Left lobe of liver (tissue), 2 donors: ENCODE measurements at places on chromosomes 5 and 9. TPM values are rescaled to one million over a fixed set of nuclear protein-coding genes. Genes with fewer than 3 reads are reported as not detected.

IL5 gene
- not detected for total RNA-seq

F12 gene
- total RNA-seq: 292 TPM

PCDHGA11 gene
- total RNA-seq: 0.68 TPM

GABBR2 gene
- not detected for total RNA-seq

C9orf43 gene
- 0.96 TPM for total RNA-seq

NDST1 gene
- total RNA-seq: 63.7 TPM

TRIM7 gene
- total RNA-seq: 0.23 TPM

LMBRD2 gene
- 8.9 TPM for total RNA-seq

PALM2AKAP2 gene
- total RNA-seq: 32.1 TPM

IL4 gene
- not detected for total RNA-seq

- DNase-seq: no peak
Measured at GRCh38 chr5:19534751-19535150, 453.2 kb downstream of the CDH18 start.

DNA sequence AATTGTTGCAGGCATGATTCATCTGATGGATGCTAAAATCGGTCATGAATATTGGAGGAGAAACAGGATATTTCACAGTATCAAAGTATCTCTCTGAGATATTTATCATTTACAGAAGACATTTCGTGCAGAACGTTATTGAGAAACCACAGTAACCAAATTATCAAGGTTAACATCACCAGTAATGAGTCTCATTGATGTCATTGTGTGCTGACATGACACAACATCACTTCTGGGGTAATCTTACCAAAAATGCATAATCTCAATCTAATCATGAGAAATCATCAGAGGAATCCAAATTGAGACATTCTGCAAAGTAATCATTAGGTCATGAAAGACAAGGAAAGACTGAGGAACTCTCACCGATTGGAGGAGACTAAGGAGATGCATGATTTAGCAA, 42.7 kb downstream of the C5orf22 start:
- no peak for DNase-seq

DNA sequence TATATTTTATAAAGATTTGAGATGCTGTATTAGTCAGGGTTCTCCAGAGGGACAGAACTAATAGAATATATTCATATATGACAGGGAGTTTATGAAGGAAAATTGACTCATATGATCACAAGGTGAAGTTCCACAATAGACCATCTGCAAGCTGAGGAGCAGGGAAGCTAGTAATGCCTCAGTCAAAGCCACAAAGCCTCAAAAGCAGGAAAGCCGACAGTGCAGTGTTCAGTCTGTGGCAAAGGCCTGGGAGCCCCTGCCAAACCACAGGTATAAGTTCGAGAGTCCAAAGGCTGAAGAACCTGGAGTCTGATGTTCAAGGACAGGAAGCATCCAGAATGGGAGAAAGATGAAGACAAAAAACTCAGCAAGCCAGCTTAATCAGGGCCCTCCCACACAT, 382.2 kb downstream of the LRRC70 start:
- DNase-seq: no peak

GRCh38 chr9:128006332-128006996, 25.7 kb upstream of the EEIG1 start:
- no peak for DNase-seq

DNA sequence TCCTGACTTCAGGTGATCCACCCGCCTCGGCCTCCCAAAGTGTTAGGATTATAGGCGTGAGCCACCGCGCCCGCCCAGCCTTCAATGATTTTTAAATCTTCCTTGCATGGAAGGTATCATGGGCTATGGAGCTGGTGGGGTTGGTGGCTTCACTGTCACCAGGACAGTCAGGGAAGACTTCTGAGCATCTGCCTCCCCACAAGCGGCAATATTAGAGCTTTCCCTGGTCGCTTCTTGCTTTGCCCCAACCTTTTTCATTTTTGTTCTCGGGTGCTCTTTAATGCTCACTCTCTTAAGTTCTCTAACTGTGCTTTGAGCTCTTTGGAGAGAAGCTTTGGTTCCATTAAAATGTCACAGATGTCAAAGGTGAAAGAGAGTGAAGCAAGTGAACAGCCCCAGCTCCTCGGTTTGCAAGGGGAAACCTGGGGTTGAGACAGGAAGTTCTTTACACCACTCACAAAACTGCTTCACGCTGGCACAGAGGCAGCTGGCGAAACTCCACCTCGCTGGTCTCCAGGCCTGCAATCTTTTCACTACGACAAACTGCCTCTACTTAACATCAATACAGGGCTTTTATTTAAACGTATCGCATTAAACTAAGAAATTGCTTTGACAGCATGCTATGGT, 142.5 kb upstream of the RETREG1 start:
- DNase-seq: no peak

- no peak for DNase-seq
Measured at GRCh38 chr5:38453506-38453905, 102.9 kb downstream of the LIFR start.

DNA sequence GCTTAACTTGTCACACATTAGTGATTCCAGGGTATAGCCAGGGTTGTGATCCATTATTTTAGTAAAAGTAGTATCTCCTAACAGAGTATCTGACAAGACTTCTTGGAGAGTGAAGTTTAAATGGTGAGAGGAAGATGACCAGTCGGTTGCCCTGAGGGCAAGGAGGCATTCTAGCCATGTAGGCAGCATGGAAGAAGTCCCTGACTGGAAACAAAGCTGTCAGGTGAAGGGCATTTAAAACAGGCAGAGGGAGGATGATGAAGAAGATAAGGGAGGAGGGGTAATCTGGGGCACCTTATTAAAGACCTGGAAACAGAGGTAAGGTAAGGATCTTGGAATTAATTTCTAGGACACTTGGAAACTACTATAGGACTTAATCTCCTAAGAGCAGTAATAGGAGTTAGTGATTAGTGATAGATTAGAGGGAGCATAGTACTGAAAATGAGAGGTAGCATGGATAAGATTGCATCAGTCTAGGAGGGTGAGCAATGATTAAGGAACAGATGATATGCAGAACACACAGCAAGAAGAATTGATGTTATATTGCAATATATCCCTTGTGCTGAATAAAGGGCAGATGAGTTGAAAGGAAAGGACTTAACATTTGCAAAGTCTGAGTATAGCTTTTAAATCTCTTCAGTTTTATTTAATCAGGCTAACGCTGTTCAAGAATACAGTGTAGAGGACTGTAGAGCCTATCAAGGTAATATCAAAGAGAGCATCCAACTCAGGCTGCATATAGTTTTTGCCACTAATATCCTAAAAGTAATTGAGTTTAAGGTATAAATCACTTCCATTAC, 9.6 kb downstream of the KIF2A start:
- no peak for DNase-seq

DNA sequence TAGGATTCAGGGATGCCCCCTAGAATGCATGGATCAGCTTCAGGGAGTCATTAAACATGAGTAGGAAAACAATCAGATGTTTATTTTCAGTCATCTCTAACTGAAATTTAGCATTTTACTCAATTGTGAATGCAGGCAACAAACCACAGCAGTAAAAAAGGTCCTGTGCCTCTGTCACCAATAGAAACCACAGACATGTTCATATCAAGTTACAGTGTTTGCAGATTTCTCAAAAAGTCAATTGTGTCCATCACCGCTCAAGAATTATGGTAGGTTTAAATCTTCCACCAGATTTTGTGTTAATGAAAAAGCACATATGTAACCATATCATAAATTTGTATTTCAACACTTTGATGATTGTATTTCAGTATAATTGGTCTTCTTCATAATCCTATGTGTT, 68.4 kb upstream of the SLC1A1 start:
- no peak for DNase-seq

GRCh38 chr9:98175028-98175569, 17.3 kb downstream of the CORO2A start:
- DNase-seq: no peak

DNA sequence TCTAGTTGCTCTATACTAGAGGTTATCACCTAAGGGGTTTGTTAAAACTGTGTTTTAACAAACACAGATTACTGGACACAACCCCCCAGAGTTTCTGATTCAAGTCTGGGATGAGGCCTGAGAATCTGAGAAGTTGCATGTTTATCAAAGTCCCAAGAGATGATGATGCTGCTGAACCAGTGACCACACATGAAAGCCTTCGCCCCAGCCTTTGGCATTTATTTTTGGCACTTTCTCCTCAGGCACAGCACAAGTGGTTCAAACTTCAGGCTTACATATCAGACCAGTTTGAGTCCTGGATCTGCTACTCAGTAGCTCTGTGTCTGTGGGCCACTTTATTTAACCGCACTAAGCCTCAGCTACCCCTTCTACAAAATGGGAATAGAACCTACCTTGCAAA, 407.2 kb upstream of the PIK3R1 start:
- DNase-seq: peak; percentile 73

GRCh38 chr9:96621618-96622017, 2.0 kb upstream of the CDC14B start:
- DNase-seq: no peak

- DNase-seq: no peak
Measured at GRCh38 chr5:40832345-40832744, 2.7 kb downstream of the RPL37 start.

GRCh38 chr9:100597236-100597635, 19.4 kb downstream of the CAVIN4 start:
- no peak for DNase-seq

DNA sequence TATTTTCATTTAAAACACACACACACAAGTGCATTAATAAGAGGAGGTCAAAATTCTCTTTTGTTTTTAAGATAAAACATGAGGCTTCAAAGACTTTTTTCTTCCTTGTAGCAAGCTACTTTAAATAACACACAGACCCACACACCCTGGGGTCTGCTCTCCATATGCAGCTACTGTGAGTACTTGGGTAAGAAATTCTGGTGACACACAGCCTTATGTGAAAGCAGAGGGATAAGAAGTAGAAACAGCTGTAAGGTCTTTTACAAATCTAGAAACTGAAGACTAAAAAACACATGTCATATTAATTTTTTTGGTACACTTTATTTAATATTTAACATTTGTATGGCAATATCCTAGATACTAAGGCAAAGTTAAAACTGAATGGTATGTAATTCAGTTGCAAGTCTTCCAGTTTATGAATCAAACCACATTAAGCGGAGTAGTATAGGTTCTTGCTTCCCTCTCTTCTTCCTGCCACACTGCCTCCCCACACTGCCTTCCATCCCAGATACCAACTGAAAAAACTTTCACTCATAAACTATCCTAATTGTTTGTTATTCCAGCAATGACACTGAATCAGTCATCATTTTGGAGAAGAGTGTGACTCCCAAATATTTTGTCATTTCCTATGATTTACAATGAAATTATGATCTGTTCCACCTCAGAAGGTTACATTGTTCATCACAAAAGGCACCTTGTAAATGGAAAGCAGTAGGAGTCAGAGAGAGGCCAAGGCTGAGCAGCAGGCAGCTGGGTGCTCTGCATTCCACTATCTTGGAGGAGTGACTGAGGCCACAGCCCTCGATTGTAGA, 92.0 kb downstream of the PLCXD3 start:
- no peak for DNase-seq

DNA sequence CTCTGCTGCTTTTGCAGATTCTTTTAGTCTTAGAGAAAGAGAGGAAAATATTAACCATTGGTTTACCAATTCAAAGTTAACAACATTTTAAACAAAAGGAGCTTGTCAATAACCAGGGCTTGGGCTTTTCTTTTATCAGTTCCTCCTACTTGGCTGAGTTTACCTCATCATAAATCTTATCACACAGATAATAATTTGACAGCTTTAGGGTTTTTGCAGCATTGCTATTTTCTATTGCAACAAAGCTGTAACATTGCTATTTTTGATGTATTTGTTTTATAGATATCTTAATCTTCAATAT, 9.8 kb upstream of the ABL1 start:
- DNase-seq: no peak

- DNase-seq: no peak
Measured at GRCh38 chr9:10366171-10366779, 246.5 kb downstream of the PTPRD start.

- no peak for DNase-seq
Measured at GRCh38 chr5:167939686-167940085, 351.8 kb upstream of the WWC1 start.

- DNase-seq: peak; percentile 78
Measured at GRCh38 chr9:124771867-124772679, 962 bp upstream of the NR6A1 start.

GRCh38 chr5:66979738-66980137, 216.9 kb downstream of the CD180 start:
- no peak for DNase-seq

DNA sequence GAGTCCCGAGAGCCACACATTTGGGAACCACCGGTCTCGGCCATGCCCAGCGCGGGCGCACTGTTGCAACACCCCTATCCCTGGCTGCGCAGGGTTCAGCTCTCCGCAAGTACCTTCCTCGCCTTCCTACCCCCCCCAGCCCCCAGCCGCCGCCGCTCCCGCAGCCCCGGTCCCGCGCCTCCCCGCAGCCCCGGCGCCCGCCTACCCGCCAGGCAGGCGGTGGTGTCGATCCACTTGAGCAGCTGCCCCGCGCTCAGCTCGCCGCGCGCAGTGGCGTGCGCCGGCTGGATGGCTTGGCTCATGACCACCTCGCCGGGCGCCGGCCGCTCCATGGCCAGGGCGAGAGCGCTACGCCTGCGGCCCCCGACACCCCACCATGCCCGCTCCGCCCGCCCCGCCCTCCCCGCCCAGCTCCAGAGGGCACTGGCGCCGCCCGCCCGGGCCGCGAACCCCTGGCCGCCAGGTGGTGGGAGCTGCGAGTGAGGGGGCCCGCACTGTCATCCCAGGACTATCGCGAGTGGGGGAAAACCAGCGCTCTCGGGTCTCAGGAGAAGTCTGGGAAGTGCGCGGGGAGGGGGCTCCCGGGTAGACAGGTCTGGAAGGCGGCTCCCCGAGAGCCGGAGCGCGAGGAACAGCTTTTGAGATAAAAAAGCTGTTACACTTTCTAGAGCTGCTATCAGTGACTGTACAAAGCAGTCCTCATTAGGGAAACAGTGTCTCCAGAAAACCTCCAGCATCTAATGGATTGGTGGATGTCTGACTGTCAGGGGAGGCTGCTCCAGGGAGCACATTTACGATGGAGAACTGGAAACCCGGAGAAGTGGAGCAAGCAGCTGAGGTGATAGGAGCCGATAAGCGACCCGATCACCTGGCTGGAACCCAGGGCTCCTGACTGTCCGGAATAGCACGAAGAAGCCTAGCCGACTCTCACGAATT, at the start of gene ACOT12:
Gene ACOT12, minus strand, starts transcription at position 352 of the 936 bp plus-strand sequence. Its CDS starts 20 bp downstream, at position 332.
- DNase-seq: peak; percentile 83

- no peak for DNase-seq
Measured at GRCh38 chr5:116216246-116216645, 131.4 kb downstream of the COMMD10 start.

GRCh38 chr9:121880343-121880898, 212.7 kb downstream of the TTLL11 start:
- no peak for DNase-seq

DNA sequence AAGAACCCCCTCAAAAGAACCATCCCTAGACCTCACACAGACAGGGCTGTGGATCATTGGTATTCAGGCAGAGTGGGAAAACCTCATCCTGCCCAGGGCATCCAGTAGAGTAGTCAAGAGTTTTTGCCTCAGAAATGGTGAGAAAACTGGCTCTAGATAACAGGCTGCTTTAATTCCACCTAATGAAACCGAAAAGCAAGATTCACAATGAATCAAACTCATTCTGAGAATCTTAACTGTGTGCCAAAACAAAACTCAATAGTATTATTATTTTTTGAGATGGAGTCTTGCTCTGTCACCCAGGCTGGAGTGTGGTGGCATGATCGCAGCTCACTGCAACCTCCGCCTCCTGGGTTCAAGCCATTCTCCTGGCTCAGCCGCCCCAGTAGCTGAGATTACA, 17.8 kb upstream of the NPM1 start:
- DNase-seq: no peak

- DNase-seq: no peak
Measured at GRCh38 chr5:76490960-76491359, 87.9 kb downstream of the IQGAP2 start.

GRCh38 chr9:98732801-98733200, 24.1 kb upstream of the GABBR2 start:
- DNase-seq: no peak
